SIG-M5 (cell line): ENCODE measurements at places on chromosomes 7 and 10.

GRCh38 chr7:51162724-51163329 is 153.8 kb downstream of the COBL start:
- no peak for DNase-seq

GRCh38 chr7:110204527-110204926 is 886.4 kb upstream of the LRRN3 start:
- no peak for DNase-seq

DNA sequence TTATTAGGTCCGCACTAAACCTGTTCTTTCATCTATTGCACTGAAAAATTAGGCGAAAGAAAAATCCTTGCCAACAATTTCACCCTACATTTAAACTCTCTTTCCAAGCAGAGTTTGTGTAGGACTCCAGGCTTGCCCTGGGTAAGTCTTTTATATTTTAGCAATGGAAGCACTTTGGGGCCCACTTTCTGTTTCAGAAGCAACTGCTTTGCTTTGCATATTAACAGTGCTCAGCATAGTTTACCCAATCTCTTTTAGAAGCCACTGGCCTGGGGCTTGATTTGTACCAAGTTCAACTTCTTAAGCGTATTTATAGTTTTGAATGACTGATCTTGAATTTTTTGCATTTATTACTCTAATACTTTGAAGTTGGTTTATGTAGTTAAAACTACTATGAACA is 78.8 kb upstream of the MDFIC start:
- no peak for DNase-seq

- DNase-seq, result no peak
These were observed 165.4 kb downstream of the SUGCT start for GRCh38 chr7:40300146-40300670.

- no peak for DNase-seq
These were observed 296.8 kb upstream of the MKI67 start for GRCh38 chr10:128422999-128423398.

GRCh38 chr7:25706764-25707163 is 445.2 kb upstream of the NFE2L3 start:
- no peak for DNase-seq

DNA sequence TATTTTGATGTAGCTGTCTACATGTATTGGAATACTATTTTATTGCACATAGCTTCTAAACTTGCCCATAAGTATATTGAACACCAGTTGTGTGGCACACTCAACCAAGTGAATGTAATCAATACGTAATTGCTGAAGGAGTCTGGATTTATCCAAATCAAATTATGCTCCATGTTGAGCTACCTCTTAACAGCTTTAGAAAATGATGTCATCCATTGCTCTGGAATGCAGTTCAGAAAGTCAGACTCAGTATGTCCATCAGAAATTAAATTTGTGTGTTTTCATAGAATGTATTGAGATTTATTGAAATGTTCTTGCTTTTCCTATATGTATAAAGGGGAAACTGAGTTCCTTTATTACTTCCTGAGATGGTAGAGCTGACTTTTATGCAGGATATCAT is 25.0 kb upstream of the CCAR1 start:
- no peak for DNase-seq
